ENCODE measurements at places on chromosomes 16 and 17. TPM values are rescaled to one million over a fixed set of nuclear protein-coding genes. Genes with fewer than 3 reads are reported as not detected.

The PPL gene
- total RNA-seq = 199 TPM

The DECR2 gene
- 4.8 TPM for total RNA-seq

The TMEM238L gene
- total RNA-seq = not detected

The ATAD5 gene
- total RNA-seq = 0.64 TPM

The TERB1 gene
- total RNA-seq = under 0.01 TPM

The GGT6 gene
- total RNA-seq = 4.4 TPM

The ACADVL gene
- total RNA-seq = 221 TPM

The MYH8 gene
- not detected for total RNA-seq

The AP2B1 gene
- total RNA-seq = 63.6 TPM

The CXCL16 gene
- 37.5 TPM for total RNA-seq

The FA2H gene
- total RNA-seq = 2.4 TPM

The PYDC1 gene
- total RNA-seq = not detected

The PYY gene
- total RNA-seq = 0.68 TPM

The MYH13 gene
- total RNA-seq = not detected

The TXNDC17 gene
- 171 TPM for total RNA-seq

The USP31 gene
- 22.2 TPM for total RNA-seq

The IKZF3 gene
- total RNA-seq = under 0.01 TPM

The PRAC1 gene
- not detected for total RNA-seq

The RPL26 gene
- 6,639 TPM for total RNA-seq

The DRC3 gene
- 0.14 TPM for total RNA-seq

The ACTG1 gene
- total RNA-seq = 5,058 TPM

The CIBAR2 gene
- not detected for total RNA-seq

The PIRT gene
- not detected for total RNA-seq

The RRN3 gene
- 72.4 TPM for total RNA-seq

The TEKT1 gene
- not detected for total RNA-seq

The GAS7 gene
- 1.0 TPM for total RNA-seq

The ANTKMT gene
- total RNA-seq = 10.0 TPM

The KRT24 gene
- total RNA-seq = 3.4 TPM

The LRRC3C gene
- total RNA-seq = not detected

The TP53TG3C gene
- not detected for total RNA-seq

The GNAO1 gene
- total RNA-seq = under 0.01 TPM

The GPRC5C gene
- 7.2 TPM for total RNA-seq

The ZG16 gene
- total RNA-seq = not detected

The FUS gene
- 17.8 TPM for total RNA-seq

The CTRB2 gene
- total RNA-seq = not detected

The PRKCA gene
- 3.5 TPM for total RNA-seq

The CA5A gene
- total RNA-seq = not detected

The NEUROD2 gene
- total RNA-seq = not detected

The MYL11 gene
- not detected for total RNA-seq

The C16orf96 gene
- total RNA-seq = 0.14 TPM

The CCL4L2 gene
- total RNA-seq = not detected

Data from nasal cavity respiratory epithelium epithelial cell of viscerocranial mucosa (primary cell).